OCI-M1 (cell line): ENCODE measurements at places on chromosomes 1 and 21.

DNA sequence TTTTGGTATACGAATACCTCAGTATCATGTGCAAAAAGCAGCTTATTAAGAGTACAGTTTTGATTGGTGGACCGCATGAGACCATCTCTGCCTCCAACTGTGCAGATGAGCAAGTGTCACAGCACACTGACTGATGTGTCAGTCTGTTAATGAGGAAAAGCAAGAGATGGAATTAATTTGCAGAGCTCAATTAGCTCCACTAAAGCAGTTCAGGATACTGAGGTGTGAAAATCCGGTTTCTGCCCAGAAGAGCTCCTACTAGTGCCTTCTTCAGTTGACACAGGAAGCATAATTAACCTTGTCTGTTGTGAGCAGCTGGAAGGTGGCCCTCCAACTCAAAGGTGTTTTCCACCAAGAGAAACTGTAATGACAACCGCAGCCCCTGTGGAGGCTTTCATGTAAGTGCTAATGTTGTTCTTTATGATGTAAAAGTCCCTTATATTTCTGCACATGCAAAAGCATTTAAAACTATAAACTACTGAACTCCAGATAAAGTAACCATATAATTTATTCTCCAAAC, 44.3 kb downstream of the PCNX2 start:
- no peak for DNase-seq

- no peak for DNase-seq
Observed at GRCh38 chr1:44425341-44426082, 20.5 kb downstream of the RNF220 start.

GRCh38 chr1:206600527-206600926, 11.7 kb downstream of the EIF2D start:
- no peak for DNase-seq

GRCh38 chr1:201266774-201267173, 16.5 kb upstream of the PKP1 start:
- DNase-seq, result peak; percentile 53

GRCh38 chr1:107496002-107496401, 355.2 kb downstream of the NTNG1 start:
- DNase-seq, result no peak

- no peak for DNase-seq
Observed at GRCh38 chr1:227912866-227913265, 34.9 kb downstream of the WNT9A start.
